ENCODE measurements at places on chromosomes 1 and 21.

- no peak for DNase-seq
These were observed 7.1 kb downstream of the NRDC start for GRCh38 chr1:51871351-51871975.

DNA sequence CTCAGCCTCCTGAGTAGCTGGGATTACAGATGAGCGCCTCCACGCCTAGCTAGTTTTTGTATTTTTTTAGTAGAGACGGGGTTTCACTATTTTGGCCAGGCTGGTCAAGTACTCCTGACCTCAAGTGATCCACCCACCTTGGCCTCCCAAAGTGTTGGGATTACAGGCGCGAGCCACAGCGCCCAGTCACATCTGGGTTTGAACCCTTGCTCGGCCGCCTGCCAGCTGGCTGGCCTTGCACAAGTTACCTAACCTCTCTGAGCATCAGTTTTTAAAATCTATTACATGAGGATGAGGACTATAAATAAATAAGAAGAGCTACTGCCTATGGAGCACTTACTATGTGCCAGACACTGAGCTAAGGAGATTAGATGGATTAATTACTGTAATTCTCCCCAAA lies 17.7 kb upstream of the PADI2 start:
- DNase-seq: no peak

- no peak for DNase-seq
These were observed 20.8 kb upstream of the IL10 start for GRCh38 chr1:206792939-206793607.

DNA sequence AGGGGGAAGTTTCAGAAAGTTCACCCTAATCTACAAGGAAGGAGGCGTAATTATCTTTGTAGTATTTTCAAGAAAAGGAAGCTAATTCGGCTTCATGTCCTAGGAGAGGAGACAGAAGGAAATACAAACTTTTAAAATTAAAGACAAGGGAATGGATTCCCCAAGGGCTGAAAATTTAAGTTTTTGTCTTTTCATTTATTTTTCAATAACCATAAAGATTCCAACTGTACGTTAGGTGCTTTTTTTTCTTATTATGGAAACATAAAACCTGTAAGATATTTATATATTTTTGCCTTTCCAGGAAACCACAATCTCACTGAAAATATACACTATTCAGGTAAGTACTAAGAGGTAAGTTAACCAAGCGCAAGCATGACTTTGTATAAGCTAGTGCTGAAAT lies at the start of gene OR2M3:
Gene OR2M3, plus strand, starts transcription at position 301 of the 400 bp plus-strand sequence. CDS start 5,803 bp downstream, outside the sequence.
- DNase-seq: no peak

DNA sequence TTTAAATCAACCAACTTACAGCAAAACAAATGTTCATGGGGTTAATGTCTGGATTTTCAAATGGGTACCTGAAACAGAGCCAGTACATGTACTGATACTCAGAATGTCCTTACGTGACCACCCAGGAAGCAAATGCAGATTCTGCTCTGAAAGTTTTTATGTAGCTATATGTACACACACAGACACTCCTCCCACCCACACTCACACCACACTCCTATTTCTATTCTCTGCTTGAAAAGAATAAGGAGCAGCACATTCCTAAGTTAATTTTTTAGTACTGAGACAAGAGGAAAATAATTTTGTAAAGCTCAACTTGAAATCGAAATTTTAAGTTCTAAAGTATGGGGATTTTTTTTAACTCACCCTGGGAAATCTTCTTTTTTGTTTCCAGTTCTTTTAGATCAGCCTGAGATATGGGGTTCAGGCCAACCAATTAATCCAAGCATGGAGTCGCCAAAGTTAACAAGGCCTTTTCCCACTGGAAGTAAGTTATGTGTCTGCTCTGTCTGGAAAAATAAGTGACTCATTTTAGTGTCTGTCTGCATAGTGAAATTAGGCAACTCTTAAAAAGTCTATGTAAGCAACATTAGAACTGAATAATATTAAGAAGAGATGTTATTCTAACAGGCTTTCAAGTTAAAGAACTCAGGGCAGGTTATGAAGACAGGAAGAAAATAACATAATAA lies 75.5 kb upstream of the DYNLT5 start:
- peak; percentile 59 for DNase-seq

GRCh38 chr1:20633190-20634064 lies at the start of gene PINK1:
PINK1 (plus strand) TSS chr1:20633458; CDS start chr1:20633549, 91 bp downstream.
- peak; percentile 71 for DNase-seq

- no peak for DNase-seq
These were observed 127.1 kb downstream of the S1PR1 start for GRCh38 chr1:101363891-101364318.

GRCh38 chr1:111517469-111518225 lies 14.2 kb upstream of the ADORA3 start:
- DNase-seq: no peak

DNA sequence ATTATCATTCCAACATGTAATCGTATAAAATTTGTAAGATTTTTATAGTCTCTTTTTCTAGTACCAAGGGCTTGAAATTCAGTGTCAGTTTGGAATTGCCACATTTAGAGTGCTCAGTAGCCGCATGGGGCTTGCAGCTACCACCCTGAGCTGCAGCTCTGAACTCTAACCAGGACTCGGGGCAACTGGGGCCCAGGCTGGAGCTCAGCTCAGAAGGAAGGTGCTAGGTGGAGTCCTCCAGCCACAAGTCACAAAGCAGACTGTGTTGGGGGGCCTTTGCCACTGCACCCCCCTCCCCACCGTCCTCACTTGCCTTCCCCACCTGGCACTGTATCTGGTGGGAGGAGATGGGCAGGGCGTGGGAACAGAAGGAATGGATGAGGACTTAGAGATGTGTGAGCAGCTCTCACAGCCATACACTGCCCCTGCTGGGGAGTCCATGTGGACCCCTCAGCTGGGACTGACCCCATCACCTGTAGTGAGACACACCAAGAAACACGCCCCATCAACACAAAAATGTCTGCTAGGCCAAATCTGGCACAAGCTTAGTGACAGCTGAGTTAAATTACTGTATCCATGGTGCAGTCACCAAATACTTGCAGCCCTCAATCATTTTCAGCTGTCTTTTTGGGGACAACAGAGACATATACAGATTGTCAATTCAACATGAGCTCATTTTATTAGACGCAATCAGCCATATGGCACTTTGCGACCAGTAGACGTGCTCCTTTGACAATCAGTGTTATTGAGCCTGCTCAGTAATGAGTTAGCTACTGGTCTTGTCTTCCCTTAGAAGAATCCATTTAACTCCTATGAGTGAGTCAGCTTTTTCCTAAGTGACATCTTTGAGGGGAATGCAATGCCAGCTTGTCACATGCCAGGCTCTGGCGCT lies 241.7 kb upstream of the RAB4A start:
- no peak for DNase-seq

- DNase-seq: peak; percentile 19
These were observed 9.7 kb downstream of the CD2 start for GRCh38 chr1:116763787-116764465.

- peak; percentile 94 for DNase-seq
These were observed at the start of gene ADAMTS4 for GRCh38 chr1:161198897-161199431. ADAMTS4 (minus strand) TSS chr1:161199054; CDS start chr1:161198627, 427 bp downstream.

DNA sequence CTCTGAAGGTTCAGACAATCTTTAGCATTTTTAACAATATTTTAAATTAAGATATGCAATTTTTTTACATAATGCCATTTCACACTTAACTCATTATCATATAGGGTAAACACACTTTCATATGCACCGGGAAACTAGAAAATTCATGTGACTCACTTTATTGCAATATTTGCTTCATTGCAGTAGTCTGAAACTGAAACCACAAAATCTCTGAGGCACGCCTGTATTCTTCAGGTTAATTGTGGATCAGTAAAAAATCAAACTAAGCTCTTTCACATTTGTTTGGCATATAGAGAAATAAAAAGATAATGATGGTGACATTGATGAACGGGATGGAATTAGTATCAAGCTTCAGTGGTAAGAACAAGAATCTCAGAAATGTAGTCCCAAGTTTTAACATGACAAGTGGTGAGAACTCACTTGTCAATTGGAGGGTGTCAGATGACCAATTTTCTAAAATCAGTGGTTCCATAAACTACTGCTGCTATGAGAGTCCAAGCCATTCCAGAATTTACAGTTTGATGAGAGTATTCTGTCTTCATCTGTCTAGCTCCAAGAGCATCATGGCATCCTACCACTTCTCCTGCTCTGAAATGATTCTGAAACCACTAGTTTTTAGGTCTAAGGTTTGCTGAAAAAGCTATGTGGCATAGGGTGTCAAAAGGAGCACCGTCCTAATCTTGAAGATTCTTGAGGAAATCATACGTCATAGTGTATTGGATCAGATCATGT lies 281.0 kb downstream of the PTPRC start:
- DNase-seq: peak; percentile 37

DNA sequence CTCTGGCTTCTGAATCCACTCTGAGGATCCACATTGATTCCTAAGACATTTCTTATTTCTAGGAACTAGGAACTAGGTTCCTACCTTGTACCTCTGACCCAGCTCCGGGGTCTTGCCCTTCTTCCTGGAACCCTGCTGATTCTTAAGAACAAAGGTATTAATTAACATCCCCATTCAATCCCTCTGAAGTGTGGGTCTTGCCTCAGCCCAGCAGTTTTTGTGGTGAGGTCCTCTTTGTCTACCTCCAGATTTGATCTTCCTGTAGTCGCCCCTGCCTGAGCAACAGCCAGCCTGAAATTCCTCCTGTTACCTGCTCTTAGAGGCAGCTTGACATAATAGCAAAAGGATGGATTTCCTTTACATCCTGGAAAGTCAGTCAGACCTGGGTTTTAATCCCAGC lies 46.7 kb upstream of the CAMK1G start:
- no peak for DNase-seq

- no peak for DNase-seq
These were observed 13.7 kb downstream of the BLACAT1 start for GRCh38 chr1:205442051-205442725.

- no peak for DNase-seq
These were observed 82.6 kb downstream of the NENF start for GRCh38 chr1:212515329-212515760.

GRCh38 chr1:211938561-211938997 lies 96.8 kb downstream of the INTS7 start:
- no peak for DNase-seq

- DNase-seq: no peak
These were observed 36.0 kb upstream of the GPR157 start for GRCh38 chr1:9164919-9165318.

DNA sequence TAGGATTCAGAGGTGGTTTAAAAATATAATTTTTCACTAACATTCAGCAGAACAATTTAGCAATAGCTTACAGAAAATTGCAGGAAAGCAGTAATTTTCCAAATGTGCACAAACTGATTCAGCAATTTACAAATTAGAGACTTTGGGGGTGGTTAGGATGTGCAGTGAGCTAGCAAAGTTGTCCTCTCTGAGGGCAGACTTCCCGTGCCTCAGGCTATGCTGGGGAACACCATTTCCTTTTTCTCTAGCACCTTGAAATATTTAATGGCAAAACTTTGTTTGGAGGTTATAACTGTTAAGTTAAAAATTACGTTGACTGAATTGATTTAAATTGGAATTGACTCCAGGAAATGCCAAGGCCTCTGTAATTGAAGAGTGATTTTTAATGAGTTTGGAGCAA lies 258.9 kb downstream of the PTBP2 start:
- DNase-seq: peak; percentile 15

- DNase-seq: no peak
These were observed 92.0 kb downstream of the TIAM1 start for GRCh38 chr21:31252091-31252490.

DNA sequence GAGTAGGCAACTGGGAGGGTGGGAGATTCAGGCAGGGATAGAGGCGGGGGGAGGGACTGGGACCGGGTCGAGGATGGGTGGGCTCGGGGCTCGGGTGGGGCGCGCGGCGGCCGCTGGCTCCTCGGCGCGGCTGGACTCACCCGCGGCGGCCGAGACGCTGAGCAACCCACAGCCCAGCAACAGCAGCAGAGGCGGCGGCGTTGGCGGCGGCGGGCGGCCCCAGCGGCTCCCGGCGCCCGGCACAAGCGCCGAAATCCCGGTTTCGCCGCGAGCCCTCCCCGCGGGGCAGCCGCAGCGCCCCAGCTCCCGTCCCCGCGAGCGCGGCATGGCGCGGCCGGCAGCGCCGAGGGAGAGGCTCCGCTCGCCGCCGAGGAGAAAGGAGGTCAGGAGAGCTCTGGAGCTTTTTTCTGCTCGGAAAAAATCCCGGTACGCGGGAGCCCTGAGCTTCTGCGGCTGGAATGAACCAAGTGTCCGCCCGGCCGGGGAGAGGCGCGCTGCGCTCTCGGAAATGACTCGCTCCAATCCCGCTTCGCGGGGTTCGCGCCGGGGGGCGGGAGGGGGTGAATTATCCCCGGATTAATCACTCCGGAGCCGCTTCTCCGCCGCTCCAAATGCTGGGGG lies at the start of gene CSMD2:
Gene CSMD2, minus strand, starts transcription at position 460 of the 621 bp plus-strand sequence. Its CDS starts 133 bp downstream, at position 327.
- peak; percentile 14 for DNase-seq

GRCh38 chr1:59308839-59309238 lies 11.9 kb downstream of the FGGY start:
- DNase-seq: no peak

- no peak for DNase-seq
These were observed 33.9 kb upstream of the LBR start for GRCh38 chr1:225461533-225462428.

GRCh38 chr21:44886113-44887075 lies 12.9 kb upstream of the PTTG1IP start:
- DNase-seq: no peak

DNA sequence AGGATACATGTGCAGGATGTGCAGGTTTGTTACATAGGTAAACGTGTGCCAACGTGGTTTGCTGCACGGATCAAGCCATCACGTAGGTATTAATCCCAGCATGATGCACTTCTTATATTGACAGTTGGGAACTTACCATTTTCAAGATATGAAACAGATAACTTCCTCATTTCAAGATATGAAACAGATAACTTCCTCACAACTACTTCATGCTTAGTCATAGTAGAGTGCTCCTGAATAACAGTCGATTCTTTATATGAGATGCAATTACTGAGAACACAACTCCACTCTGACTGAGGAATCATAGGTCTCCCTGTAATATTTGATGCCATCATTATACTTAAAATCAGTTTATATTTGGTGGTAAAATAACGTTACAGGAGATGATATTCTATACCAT lies 1124.3 kb downstream of the AMY1C start:
- DNase-seq: no peak

Data from EL (cell line).